IMR-90 (cell line): ENCODE measurements at places on chromosomes 6 and 20. TPM values are rescaled to one million over a fixed set of nuclear protein-coding genes. Genes with fewer than 3 reads are reported as not detected.

DNA sequence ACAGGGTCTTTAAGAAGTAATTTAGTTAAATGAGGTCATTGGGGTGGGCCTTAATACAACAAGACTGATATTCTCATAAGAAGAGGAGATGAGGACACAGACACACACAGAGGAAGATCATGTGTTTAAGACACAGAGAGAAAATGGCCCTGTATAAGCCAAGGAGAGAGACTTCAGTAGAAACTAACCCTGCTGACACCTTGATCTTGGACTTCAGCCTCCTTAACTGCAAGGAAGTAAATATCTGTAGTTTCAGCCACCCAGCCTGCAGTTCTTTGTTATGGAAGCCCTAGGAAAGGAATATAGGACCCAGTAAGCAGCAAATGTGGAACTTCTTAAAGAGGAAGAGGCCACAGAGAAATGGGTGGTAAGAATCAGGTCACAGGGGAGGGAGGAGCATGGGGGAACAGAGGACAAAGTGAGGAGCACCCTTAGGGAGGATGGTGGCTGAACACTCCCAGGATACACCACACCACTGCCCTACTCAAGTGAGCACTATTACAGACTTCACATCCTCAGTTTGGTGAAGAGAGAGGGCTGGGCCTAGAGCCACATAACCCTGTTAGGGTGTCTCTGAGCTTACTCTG, 762 bp downstream of the SIRPB1 start:
- H3K27ac ChIP-seq = no peak overlapping the region
- H3K4me3 ChIP-seq = no peak overlapping the region
- no peaks in the 10 kb centered on the region for H3K36me3 ChIP-seq
- H3K27me3 ChIP-seq = no peaks in the 10 kb centered on the region

Gene HMGN4
- total RNA-seq = 49.2 and 50.2 TPM in 2 replicates

- no peaks in the 10 kb centered on the region for H3K36me3 ChIP-seq
- H3K4me3 ChIP-seq = no peak overlapping the region
- H3K4me1 ChIP-seq = no peaks in the 10 kb centered on the region
- no peak overlapping the region for H3K27ac ChIP-seq
- no peak for DNase-seq
Observed at GRCh38 chr6:6452002-6452401, 131.5 kb upstream of the F13A1 start.

DNA sequence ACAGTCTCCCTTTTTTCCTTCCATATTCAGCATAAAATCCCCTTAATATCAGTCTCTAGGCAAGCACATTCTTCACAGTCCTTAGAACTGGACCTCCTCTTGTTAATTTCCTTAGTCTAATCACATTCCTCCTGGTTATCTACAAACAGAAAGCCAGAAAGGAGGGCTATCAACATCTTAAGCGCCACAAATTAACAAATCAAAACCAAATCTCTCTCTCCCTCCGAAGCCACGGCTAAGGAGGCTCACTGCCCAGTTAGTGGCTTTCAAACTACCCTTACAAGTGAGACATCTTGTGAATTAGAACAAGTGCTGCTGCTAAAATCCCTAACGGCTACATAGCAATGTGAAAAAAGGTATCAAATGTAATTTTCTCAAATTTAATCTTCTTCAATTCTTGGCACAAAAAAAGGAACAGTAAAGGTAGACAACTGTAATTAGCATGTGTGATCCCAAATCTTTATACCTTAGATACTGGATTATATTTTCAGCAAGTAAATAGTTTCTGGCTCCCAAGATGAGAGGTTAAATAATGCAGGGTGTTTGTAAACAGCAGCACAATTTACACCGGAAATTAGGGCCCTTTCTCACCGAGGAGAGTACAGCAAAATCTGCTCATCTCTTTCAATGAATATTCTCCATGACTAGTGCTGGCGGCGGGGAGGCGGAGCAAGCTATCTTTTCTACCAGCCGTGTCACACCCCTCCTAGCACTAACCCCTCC, 1.4 kb upstream of the TRIM39 start:
- H3K4me1 ChIP-seq = peaks cover 5% of the 10 kb centered on the region; the same call in 1 of the 2 replicates
- peak overlapping the region; percentile 96; the same call in 1 of the 2 replicates for H3K27ac ChIP-seq
- H3K36me3 ChIP-seq = peaks cover 7% of the 10 kb centered on the region; the same call in 1 of the 2 replicates
- H3K4me3 ChIP-seq = peak overlapping the region; percentile 96
- DNase-seq = peak; percentile 49
- no peaks in the 10 kb centered on the region for H3K27me3 ChIP-seq

Gene DEFB124
- total RNA-seq = not detected in 2 replicates

DNA sequence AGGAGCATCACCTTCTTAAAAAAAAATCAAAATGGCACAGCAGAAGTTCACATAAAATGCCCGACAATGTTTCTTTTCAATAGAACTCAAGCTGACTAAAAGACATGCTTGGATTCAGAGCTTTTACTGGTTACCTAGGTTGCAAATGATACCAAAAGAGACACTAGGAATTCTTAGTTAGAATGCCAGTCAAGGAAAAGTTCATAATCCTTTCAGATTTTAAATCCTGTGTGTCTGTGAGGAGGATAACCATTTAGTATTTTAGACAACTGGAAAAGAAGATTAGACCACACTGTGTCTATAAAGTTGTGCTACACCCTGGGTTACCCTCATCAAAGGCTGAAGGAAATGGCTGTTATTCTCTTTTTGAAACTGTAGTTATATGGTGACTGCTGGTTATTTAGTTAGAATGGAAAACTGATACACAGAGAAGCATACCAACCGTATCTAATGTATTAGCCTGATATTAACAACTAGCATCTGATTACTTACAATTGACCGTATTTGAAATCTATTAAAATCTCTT, 139.5 kb downstream of the GJA10 start:
- no peaks in the 10 kb centered on the region for H3K27me3 ChIP-seq
- no peak overlapping the region for H3K27ac ChIP-seq
- no peaks in the 10 kb centered on the region for H3K4me1 ChIP-seq
- H3K4me3 ChIP-seq = no peak overlapping the region
- DNase-seq = no peak

DNA sequence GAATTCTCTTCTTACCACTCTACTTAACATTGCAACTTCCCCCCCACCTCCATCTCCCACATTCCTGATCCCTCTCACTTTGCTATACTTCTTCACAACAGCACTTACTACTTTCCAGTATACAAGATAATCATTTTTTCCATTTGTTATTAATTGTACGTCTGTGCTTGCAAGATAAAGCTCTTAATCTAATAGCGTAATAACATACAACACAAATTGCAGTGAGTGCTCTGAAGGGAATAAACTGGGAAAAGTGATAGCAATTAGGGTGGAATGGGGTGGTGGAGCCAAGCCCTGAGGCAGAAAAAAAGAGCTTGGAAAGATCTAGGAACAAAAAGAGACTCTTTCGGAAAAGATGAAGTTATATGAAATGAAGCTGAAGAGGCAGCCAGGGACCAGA, 8.5 kb downstream of the CGAS start:
- no peak overlapping the region for H3K27ac ChIP-seq
- H3K36me3 ChIP-seq = peaks cover 8% of the 10 kb centered on the region
- H3K4me1 ChIP-seq = no peaks in the 10 kb centered on the region
- DNase-seq = no peak
- H3K4me3 ChIP-seq = no peak overlapping the region
- no peaks in the 10 kb centered on the region for H3K27me3 ChIP-seq

Gene EDN3
- not detected in 2 replicates for total RNA-seq

DNA sequence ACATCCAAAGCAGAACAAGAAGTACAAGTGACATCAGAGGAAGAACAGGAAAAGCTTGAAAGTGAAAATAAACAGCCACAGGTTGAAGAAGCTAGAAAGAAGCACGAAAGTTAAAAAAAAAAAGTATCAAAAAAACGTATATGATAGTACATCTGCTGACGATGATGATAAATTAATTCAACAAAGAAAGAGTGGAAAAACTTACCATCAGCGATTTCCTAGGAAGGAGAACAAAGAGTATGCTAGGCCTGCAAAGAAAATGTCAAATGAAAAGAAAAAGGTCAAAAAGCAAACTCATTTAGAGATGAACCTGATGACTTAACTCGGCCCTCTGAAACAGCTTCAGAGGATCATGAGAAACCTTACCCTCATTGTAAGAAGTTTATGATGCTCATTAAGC, 3.7 kb downstream of the SAYSD1 start:
- H3K27ac ChIP-seq = no peak overlapping the region
- H3K4me3 ChIP-seq = no peak overlapping the region
- peaks cover 7% of the 10 kb centered on the region for H3K36me3 ChIP-seq
- H3K4me1 ChIP-seq = peaks cover 4% of the 10 kb centered on the region; the same call in 1 of the 2 replicates
- H3K27me3 ChIP-seq = no peaks in the 10 kb centered on the region

DNA sequence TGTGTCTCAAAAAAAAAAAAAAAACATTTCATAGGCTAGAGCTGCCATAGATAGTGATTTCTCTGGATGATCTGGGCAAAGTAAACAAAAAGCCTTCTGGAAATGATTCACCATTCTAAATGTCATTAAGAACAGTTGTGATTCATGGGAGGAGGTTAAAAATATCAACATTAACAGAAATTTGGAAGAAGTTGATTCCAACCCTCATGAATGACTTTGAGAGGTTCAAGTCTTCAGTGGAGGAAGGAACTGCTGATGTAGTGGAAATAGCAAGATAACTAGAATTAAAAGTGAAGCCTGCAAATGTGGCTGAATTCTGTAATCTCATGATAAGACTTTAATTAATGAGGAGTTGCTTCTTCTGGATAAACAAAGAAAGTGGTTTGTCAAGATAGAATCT, 26.8 kb upstream of the MMP24 start:
- H3K36me3 ChIP-seq = no peaks in the 10 kb centered on the region
- peaks cover 2% of the 10 kb centered on the region; the same call in 1 of the 2 replicates for H3K4me1 ChIP-seq
- H3K27ac ChIP-seq = no peak overlapping the region
- H3K27me3 ChIP-seq = no peaks in the 10 kb centered on the region
- peak; percentile 66 for DNase-seq

- no peak overlapping the region for H3K27ac ChIP-seq
- DNase-seq = no peak
- no peaks in the 10 kb centered on the region for H3K36me3 ChIP-seq
- H3K4me3 ChIP-seq = no peak overlapping the region
Observed at GRCh38 chr6:5524110-5524509, 262.8 kb downstream of the FARS2 start.

Gene MCCD1
- total RNA-seq = not detected in 2 replicates

Gene TMEM200A
- 37.1 and 47.8 TPM in 2 replicates for total RNA-seq

- H3K4me3 ChIP-seq = no peak overlapping the region
- peak; percentile 74 for DNase-seq
- peaks cover 6% of the 10 kb centered on the region; the same call in 1 of the 2 replicates for H3K4me1 ChIP-seq
- H3K36me3 ChIP-seq = no peaks in the 10 kb centered on the region
Observed at GRCh38 chr20:44736170-44737021, 9.3 kb upstream of the KCNK15 start.

Gene BMP5
- under 0.01 TPM in 2 replicates for total RNA-seq

- H3K27ac ChIP-seq = no peak overlapping the region
- no peak for DNase-seq
- no peaks in the 10 kb centered on the region for H3K36me3 ChIP-seq
- H3K4me3 ChIP-seq = no peak overlapping the region
- H3K27me3 ChIP-seq = no peaks in the 10 kb centered on the region
- peaks cover 2% of the 10 kb centered on the region for H3K4me1 ChIP-seq
Observed at GRCh38 chr20:9119776-9120175, 50.9 kb downstream of the PLCB4 start.

- DNase-seq = no peak
- no peak overlapping the region for H3K4me3 ChIP-seq
- H3K27ac ChIP-seq = no peak overlapping the region
Observed at GRCh38 chr20:44618318-44618731, 33.2 kb downstream of the ADA start.

Gene NKX2-4
- not detected in 2 replicates for total RNA-seq

GRCh38 chr6:106085984-106086813, at the start of gene PRDM1:
TSS of gene PRDM1 (plus strand) at chr6:106086336. CDS start at chr6:106086554, 218 bp downstream.
- DNase-seq = peak; percentile 72
- no peaks in the 10 kb centered on the region for H3K36me3 ChIP-seq

DNA sequence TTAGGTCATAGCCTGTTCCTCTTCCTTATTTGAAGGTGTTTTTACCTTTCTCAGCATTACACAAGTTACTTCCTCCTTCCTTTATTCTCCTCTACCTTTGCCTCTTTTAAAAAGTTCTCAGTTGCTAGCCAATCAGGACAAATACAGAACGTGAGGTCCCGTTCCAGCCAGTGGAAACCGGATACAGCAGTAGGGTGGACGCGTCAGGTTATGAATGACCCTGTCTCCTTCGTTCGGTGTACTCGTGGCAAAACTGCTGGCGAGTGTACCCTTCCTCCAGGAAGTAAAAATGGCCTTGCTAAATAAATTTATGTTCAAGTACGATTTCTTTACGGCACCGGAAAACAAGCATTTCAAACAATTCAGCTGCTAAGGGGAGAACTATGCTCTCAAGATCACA, 77.0 kb upstream of the MLN start:
- no peak for DNase-seq
- peaks cover 58% of the 10 kb centered on the region for H3K27me3 ChIP-seq
- no peak overlapping the region for H3K27ac ChIP-seq
- no peaks in the 10 kb centered on the region for H3K36me3 ChIP-seq

Gene GLP1R
- not detected in 2 replicates for total RNA-seq

- H3K4me1 ChIP-seq = peaks cover 22% of the 10 kb centered on the region
- H3K4me3 ChIP-seq = no peak overlapping the region
Observed at GRCh38 chr6:37284781-37285180, 26.8 kb upstream of the TMEM217 start.

Gene THBS2
- total RNA-seq = 101 and 113 TPM in 2 replicates

Gene TENT5A
- 10.8 and 16.9 TPM in 2 replicates for total RNA-seq

Gene SALL4
- total RNA-seq = not detected in 2 replicates

Gene PTGIS
- 1.1 and 1.6 TPM in 2 replicates for total RNA-seq

GRCh38 chr6:26024651-26025046, 62.0 kb downstream of the TRIM38 start:
- no peaks in the 10 kb centered on the region for H3K27me3 ChIP-seq
- no peak overlapping the region for H3K4me3 ChIP-seq
- H3K36me3 ChIP-seq = no peaks in the 10 kb centered on the region
- DNase-seq = no peak

DNA sequence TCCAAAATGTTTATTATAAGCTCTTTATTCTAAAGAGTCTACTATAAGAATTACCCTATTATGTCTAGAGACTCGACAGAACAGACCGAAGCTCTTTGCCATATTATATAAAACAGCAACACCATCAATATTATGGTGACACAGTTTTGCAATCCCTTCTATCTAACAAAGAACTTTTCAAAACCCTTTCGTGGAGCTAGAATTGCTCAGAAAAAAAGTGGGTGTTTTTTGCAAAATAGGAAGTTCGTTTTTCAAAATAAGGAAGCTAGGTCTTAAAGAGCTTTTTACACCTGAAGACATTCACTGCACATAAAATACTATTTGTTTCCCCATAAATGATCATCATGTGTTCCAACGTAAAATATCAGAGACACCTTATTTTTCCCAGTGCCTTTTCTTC, 240.0 kb downstream of the FOXC1 start:
- no peak overlapping the region for H3K27ac ChIP-seq
- no peaks in the 10 kb centered on the region for H3K4me1 ChIP-seq
- no peak overlapping the region for H3K4me3 ChIP-seq

Gene SAPCD1
- total RNA-seq = not detected in 2 replicates

DNA sequence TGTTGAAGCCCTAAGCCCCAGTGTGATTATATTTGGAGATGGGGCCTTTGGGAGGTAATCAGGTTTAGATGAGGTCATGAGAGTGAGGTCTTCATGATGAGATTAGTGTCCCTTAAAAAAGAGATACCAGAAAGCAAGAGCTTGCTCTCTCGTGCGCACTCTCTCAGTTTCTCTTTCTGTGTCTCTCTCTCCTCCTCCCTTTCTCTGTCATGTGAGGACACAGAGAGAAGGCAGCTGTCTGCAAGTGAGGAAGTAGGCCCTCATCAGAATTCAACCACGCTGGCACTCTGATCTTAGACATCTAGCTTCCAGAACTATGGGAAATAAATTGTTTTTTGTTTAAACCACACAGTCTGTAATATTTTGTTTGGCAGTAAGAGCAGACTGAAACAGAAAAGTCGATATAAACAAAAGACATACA, 180.5 kb downstream of the IBTK start:
- no peaks in the 10 kb centered on the region for H3K27me3 ChIP-seq
- no peak overlapping the region for H3K4me3 ChIP-seq
- peak; percentile 3 for DNase-seq
- H3K27ac ChIP-seq = no peak overlapping the region
- H3K36me3 ChIP-seq = no peaks in the 10 kb centered on the region
